ENCODE measurements at places on chromosomes 2 and 18.

- no peak for ATAC-seq
Measured at GRCh38 chr2:27832396-27832795, 57.8 kb downstream of the RBKS start.

DNA sequence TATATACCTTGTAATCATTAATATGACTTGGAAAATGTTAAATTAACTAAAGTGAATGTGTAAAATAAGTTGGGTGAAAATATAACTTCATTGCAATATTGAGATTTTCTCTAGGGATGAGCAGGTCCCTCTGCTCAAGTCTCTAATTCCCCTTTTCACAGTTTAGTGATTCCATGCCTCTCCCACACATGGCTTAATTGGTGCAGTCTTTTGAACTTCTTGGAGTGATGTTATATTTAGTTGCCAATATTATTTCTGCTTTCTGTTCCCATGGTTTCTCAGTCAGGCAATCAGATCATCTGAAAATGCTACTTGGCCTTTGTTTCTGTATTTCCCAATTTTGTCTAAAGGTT is 233.7 kb upstream of the SPOPL start:
- ATAC-seq: no peak

GRCh38 chr2:75612108-75612861 is 34.3 kb upstream of the MRPL19 start:
- no peak for ATAC-seq

DNA sequence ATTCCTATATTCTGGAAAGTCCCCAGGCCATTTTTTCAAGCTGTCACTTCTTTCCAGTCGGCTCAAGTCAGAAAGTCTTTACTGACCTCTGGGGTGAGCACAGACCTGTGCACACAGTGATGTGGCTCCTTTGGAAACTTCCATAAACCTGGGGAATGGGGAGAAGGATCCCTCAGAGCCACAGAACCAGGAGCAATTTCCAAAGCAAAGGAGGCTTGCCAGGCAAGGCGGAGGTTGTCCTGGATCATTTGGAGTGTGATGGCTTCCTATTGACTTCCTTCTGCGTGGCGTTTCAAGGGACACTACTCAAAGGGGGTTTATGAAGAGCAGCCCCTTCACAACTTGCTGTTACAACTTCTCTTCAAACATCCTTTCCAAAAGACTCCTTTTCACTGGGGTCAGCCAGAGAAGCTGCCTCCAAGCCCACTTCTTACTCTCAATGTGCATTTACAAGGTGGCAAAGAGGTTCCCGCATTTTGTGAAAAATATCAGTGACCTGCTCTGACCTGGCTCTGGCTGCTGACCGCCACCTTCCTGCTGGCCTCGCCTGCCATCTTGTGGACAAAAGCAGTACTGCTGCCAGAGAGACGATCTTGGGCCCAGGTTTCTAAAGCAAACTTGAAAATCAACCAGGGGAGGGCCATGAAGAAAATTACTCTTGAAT is 18.2 kb upstream of the TMEM247 start:
- ATAC-seq: peak; percentile 61

DNA sequence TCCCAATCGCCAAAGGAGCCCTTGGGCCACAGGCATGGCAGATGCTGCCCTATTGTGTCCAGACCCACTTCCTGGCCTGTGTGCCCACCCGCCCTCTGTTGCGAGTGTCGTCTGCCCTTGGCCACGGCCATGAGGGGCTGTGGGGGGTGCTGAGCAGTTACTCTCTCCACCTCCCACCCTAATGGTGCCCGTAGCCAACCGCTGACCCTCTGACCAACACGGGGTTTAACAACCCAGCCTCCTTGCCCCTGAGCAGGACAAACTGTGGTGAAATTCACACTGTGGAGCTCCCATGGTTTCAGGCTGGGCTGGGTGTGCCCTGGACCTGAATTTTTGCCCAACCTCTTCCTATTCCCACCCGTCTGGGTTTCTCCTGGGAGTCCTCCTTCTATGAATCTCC is 145.7 kb upstream of the HDAC4 start:
- no peak for ATAC-seq

DNA sequence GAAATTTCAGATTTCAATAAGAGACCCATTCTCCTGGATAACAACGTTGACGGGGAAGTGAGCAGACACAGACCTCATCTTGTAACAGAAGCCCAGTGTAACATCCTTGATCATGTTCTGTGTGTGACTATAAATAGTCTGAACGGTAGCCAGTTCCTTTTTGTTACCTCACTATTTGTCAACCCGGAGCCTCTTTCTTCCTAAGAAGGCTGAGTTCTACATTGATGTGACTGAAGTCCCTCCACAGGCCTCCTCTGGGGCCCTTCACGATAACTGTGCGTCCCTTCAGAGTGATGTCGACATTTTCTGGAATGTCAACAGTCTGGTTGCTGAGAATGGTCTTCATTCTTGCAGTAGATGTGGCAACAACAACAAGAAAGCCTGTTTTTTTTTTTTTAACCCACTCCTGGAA is 6.3 kb upstream of the PLEKHM3 start:
- no peak for ATAC-seq

DNA sequence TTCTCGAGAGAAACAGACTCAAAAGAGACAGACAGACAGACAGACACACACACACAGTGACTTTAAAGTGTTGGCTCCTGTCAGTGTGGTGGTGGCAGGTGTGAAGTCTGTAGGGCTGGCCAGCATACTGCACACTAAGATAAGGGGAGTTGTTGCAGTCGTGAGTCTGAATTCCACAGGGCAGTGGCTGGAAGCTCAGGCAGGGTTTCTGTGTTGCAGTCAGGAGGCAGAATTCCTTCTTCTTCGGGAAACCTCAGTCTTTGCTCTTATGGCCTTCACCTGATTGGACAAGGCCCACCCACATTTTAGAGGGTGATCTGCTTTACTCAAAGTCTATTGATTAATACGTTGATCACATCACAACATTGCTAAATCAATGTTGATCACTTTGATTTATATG is 478.4 kb upstream of the HS6ST1 start:
- ATAC-seq: no peak

GRCh38 chr2:161199912-161200701 is 39.9 kb downstream of the TANK start:
- no peak for ATAC-seq

- ATAC-seq: no peak
Measured at GRCh38 chr2:226837787-226838603, 2.1 kb downstream of the RHBDD1 start.

DNA sequence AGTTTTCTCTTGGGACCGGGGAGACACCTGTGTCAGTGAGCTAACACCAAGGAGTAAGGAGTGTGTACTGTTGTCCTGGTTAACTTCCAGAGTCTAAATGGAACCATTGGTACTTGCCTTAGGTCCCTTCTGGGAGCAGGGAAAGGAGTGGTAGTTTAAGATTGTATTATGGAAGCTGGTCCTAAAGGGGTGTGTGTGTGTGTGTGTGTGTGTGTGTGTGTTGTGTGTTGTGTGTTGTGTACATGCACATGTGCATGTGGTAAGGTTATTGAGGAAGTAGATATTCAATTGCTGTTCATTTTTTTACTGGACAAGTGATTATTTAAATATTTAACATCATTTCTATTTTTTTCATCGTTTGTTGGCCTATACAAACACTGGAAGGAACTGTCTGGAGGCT is 1.4 kb downstream of the APLF start:
- ATAC-seq: no peak

DNA sequence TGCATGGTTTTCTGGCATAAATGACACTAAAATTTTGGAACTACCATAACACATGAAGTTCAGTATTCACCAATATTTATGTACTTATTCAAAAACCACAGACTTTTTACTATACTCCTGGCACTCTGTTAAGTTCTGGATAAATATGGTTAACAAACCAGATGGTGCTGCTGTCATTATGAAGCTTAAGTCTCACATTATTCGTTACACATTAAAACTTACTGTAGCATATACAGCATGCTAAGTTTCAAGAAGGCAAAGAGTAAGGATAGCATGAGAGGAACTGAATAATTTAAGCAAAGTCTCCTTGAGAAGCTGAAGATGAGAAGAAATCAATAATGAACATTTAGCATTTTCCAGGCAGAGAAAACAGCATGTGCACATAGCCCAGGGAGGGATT is 929.5 kb downstream of the NRXN1 start:
- no peak for ATAC-seq

DNA sequence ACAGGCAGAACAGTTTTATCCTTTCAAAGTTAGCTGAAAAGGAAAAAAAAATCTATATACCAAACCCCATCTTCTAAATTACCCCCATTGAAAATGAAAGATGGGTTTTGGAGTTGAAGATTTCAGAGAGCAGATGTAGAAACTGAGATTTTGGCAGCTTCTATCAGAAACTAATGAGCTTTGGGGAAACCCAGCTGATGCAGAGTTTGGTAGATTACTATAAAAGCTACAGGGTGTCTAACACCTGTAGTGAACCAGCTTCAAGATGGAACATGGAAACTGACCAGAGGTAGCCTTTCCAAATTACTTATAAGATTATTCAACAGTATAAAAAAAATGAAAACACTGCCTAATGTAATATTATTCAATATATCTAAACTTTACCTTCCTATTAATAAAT is 583.1 kb downstream of the XIRP2 start:
- no peak for ATAC-seq

DNA sequence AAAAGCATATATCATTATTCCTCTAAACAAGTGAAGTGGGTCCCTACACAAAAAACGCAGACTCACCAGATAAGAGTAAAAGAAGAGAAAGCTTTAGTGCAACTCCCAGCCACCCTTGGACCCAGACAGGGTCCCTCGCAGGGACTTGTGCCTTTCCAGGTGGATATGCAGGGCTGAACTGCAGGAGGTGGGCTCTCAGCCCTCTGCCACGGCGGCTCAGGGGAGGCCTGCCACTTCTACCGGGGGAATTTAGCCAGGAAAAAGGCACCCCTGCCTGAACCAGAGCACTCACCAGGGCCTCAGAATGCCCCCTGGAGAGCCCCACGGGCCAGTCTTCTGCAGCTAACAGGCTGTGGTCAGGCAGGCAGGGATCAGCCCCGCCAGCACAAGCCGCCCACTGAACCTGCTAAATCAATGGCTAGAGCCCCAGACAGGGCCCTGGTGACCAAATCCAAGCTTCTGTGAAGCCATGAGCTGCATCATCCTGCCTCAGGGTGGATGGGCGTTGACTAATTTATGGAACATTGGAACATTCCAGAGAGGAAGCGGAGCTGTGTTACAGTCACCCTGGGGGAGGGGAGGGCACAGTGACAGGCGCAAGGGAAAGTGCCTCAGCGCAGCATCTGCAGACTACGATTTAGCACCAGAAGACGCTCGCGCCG is 209.3 kb downstream of the EIPR1 start:
- ATAC-seq: no peak

DNA sequence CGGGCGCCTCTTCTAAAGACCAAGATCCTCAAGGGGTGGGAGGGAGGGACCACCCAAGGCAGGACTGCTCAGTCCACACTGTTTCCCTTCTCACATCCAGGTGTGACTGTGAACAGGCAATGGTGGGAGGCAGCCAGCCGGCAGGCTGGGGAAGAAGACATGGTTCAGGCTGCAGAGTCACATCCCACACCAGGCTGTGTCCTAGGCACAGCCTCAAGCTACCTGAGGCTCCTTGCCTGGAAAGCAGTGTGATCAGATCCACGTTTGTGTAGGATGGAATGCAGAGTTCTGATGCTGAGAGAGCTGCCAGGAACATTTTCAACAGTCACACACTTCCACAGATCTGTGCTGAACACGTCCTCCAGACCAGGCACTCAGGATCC is 16.4 kb downstream of the SLC66A2 start:
- no peak for ATAC-seq

- ATAC-seq: peak; percentile 97
Measured at GRCh38 chr2:204842661-204843485, 297.6 kb downstream of the PARD3B start.

DNA sequence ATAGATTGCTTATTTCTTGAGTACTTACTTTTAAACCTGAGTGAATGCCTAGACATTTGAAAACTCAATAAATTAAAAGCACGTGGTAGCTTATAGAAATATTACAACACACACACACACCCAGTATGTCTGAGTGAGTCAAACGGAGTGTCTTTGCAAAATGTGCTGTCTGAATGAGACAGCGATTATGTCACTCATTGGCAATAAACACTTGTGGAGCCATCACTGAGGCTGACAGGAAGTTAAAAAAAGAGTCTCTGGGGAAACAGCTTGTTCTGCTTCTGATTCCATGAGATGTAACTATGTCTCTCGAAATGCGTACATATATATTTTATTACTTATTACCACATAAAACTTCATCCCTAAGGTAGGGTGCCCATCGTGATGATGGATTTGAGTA is 22.3 kb upstream of the VPS4B start:
- ATAC-seq: peak; percentile 86

- ATAC-seq: no peak
Measured at GRCh38 chr2:31402388-31402787, 12.2 kb downstream of the XDH start.

DNA sequence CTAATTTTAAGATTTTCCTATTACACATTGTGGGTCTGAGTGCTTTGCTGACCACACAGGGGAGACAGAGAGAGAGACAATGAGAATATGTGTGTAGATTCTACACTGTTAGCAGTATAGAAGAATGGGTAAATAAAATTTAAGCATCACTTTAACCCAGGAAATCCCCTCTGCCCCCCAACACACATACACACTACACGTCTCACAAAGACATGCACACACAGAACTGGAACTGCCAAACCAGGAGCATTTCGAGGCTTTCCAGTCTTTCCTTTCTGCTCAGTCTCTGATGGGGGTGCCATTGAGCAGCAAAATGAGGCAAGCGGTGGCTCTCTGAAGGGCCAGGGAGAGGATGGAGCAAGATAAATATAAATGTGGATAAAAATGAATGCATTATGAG is 2.5 kb downstream of the MERTK start:
- ATAC-seq: no peak

DNA sequence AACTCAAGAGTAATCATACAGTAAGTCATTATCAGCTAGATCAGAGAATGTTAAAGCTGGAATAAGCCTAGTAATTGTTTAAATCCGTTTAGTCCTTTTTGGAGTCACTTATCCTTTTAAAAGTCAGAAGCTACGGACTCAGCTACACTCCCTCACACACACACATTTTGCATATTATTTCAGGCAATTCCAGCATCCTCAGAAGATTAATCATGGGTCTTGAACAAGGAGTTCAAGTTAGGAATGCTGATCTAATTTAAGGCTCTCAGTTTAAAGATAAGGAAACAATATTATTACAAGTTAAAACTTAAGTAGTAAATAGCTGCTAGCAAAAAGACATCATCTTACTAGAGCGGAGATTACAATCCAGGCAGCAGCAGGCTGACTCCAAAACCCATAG is 74.3 kb downstream of the GTF3C3 start:
- no peak for ATAC-seq

- no peak for ATAC-seq
Measured at GRCh38 chr2:8094526-8094925, 587.3 kb upstream of the ID2 start.

DNA sequence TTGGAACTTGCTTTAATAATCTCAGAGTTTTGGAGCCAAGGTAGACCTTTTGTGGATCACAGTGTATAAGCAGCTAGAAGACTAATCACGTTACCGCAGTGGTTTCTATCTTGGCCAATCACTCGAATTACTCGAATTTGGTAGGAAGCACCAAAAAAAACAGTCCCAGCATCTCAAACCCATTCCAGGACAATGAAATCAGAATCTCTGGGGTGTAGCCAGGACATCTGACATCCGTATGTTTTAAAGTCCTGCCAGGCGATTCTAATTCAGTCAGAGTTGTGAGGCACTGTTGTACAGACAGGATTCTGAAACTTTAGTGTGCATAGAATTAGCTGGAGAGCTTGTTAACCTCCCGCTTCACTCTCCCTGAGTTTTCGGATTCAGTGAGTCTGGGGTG is 30.8 kb downstream of the GRHL1 start:
- ATAC-seq: peak; percentile 59

- no peak for ATAC-seq
Measured at GRCh38 chr2:98572211-98572610, 36.1 kb downstream of the COA5 start.

GRCh38 chr18:48844271-48844670 is 106.5 kb downstream of the SMAD7 start:
- no peak for ATAC-seq

Data from gastroesophageal sphincter (tissue), 4 donors.